ENCODE measurements at places on chromosomes 4 and X.

- no peak for DNase-seq
Observed at GRCh38 chr4:143381189-143382118, 44.8 kb downstream of the GAB1 start.

- no peak for DNase-seq
Observed at GRCh38 chrX:2487366-2487765, 13.4 kb downstream of the DHRSX start.

- DNase-seq: peak; percentile 5
Observed at GRCh38 chr4:143773998-143774895, 73.8 kb upstream of the FREM3 start.

DNA sequence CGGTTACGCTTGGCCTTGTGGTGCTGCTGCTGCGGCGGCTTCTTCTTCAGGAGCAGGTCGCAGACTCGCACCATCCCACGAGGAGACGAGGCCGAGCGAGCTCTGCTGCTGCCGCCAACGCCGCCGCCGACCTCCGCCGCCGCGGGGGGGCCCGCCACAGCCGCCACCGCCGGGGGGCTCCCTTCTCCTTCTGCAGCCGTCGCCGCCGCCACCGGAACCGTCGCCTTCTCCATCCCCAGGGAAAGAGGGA lies 237 bp downstream of the ANKRD17 start:
- no peak for DNase-seq

DNA sequence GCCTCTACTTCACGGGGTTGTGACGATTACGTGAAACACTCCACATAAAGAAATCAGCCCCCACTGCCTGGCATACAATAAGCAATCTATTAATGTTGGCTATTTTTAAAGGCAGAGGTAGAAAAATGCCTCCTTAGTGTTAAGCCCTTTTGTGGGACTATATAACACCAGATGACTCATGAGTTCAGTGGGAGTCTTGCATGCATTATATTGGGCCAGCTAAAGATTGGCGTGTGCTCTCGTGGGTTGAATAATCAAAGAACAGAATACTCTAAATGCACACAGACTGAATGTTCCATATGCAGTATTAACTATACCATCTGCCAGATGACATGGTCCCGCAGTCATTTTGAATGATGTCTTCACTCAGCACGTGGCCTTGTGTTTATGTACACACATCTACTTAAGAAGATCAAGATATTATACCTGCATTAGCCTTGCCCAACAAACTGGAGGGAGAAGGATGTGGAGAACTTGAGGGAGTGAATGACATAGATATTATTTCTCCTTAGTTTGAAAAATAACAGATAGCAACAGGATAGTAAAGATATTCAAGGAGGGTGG lies 85.0 kb upstream of the MYOZ2 start:
- no peak for DNase-seq

Measured in NCI-H748 treated with DMSO at 0.1 percent for 48 hours (cell line).